ENCODE measurements at places on chromosomes 2 and 18.

- DNase-seq, result no peak
Measured at GRCh38 chr2:233152541-233152940, 92.4 kb downstream of the INPP5D start.

DNA sequence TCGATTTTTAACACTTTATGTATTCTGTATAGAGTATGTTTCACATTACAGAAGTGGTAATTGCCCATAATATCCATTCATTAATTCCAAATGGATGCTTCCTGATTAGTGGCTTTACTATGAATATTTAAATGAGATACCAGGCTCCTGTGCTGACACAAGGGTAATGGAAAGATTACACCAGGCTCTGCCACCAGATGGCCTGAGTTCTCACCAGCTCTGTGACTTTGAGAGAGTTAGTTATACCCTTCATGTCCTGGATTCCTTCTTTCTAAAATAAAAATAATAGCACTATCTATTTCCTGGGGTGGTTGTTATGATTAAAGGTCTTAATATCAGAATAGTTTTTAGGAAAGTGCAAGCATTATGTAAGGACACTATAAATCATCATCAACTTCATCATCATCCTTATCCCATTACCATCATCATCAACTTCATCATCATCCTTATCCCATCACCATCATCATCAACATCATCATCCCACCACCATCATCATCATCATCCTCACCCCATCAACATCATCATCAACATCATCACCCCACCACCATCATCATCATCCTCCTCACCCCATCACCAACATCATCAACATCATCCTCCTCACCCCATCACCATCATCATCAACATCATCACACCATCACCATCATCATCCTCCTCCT lies 151.8 kb downstream of the DNER start:
- DNase-seq, result no peak

- DNase-seq, result no peak
Measured at GRCh38 chr2:26035090-26035743, 1.3 kb downstream of the RAB10 start.

DNA sequence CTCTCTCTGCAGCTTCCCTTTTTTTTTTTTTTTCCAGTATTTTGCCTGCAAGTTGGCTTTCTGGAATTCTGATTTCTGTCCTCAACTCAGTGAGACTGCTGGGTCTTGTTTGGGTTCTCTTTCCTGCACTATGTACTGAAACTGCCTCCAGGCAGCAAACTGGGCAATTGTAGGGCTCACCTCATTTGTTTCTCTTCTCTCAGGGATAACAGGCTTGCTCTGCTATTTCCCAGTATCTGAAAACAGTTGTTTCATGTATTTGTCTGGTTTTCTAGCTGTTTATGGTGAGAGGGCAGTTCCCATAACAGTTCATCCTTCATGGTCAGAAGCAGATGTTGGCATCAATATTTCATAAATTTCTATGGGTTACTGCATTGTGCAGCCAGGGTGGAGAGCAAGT lies 206.0 kb downstream of the CYRIA start:
- no peak for DNase-seq

DNA sequence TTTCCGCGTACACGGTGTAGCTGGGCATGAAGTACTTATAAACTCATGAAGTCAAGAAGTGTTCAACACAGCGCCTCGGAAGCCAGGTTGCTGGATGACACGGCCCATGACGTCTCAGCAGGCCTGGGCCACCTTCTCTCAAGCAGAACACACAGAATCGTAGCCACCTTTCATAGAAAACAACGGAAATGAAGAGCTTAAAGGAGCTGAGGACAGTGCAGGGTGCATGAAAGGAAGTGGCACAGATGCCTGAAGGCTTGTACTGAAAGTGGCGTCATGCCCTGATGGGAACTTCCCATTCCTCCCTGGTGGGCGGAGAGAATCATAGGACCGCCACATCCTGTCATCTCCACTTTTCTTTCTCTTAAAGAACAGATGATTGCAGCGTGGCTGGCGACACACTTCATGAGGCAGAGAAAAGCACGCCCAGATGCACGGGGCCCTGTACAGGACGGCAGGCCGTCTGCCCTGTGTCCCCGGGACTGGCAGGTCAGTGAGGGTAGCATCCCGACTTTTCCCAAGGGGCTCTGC lies 31.1 kb downstream of the HDAC4 start:
- peak; percentile 30 for DNase-seq

- DNase-seq, result no peak
Measured at GRCh38 chr2:179432751-179433150, 168.1 kb upstream of the SESTD1 start.
